ENCODE measurements at places on chromosomes 4 and X.
A peak's percentile ranks its signal among the peaks of the same experiment; 100 is the strongest.

DNA sequence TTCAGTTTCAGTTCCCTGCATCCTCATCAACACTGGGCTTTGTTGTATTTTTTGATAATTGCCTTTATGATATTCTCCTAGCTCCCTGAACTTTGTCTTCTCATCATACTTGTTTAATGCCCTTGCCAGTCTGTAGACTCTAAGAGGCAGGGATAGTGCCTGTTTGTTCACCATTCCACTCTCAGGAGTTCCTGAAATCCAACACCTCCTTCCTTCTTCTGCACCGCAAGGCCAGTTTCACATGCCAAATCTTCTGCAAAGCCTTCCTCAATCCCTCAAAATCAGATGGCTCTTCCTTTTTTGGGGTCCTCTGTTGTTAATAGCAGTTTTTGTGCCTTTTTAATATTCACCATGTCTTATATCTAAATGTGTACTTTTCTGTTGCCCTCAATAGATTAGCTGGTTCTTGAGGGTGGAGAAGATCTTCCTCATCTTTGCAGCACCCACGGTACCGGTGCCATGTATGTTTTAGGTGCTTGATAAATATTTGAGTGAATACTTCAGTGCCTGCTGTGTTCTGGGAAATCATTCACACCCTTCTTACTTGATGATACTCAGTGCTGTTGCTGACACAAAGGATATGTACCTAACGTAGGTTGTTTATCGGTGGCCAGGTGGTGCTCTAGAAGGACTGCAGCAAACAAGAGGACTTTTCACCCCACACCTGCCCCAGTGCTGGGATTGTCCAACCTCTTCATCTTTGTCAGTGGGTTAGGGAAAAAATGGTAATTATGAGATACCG is 85.3 kb upstream of the LIMCH1 start:
- no peak for DNase-seq

- no peak for DNase-seq
These were observed 48.6 kb downstream of the ASB9 start for GRCh38 chrX:15221321-15221720.

DNA sequence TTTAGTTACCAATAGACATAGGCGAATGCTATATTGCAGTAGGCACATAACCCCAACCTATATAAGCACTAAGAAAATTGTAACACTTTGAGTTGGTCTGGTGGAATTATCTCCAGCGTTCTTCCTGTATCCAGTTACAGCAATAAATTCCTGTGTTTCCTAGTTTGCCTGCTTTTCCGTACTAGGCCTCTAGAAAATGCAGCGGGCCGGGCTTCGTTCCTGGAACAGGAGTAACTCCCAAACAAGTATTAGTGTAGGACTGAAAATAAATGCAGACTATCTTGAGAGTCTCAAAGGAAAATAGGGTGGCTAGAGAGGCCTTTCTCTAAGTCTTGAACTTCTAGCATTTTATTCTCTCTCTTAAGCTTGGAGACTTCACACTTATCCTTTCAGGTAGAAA is 159.8 kb downstream of the OR13H1 start:
- no peak for DNase-seq

- DNase-seq, result no peak
These were observed 52.2 kb downstream of the ADRA2C start for GRCh38 chr4:3818371-3818770.

- DNase-seq, result no peak
These were observed 27.3 kb upstream of the CRLF2 start for GRCh38 chrX:1239681-1240142.

DNA sequence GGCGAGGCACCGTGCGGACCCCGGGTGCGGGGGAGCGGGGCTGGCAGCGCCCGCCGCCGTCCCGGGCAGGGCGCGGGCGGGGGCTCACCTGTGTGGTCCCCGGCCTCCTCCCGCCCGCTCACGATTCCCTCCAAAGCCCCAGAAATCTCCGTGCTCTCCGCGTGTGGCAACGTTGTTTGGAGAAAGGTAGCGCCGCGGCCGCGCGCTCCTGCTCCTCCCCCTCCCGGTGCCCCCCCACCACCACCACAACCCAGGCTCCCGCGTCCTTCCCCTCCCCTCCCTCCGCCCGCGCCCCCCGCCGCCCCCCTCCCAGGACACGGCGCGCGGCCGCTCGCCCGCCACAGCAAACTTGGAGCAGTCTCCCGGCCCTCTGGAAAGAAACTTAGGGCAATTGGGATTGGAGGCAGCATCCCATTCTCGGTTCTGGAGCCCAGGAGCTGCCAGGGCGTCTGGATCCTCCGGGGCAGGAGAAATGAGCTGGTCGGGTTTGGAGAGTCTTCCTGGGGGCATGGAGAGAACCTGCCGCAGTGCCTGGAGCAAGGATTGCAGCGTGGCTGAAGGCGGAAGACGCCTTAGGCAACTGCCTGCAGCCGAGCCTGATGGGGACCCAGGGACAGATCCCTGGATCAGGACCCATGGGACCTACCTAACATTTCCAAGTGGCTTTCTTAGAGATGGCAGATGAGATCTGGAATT is 855 bp downstream of the KLF3 start:
- peak; percentile 57 for DNase-seq

- no peak for DNase-seq
These were observed 268.7 kb upstream of the GK2 start for GRCh38 chr4:79676705-79677104.

DNA sequence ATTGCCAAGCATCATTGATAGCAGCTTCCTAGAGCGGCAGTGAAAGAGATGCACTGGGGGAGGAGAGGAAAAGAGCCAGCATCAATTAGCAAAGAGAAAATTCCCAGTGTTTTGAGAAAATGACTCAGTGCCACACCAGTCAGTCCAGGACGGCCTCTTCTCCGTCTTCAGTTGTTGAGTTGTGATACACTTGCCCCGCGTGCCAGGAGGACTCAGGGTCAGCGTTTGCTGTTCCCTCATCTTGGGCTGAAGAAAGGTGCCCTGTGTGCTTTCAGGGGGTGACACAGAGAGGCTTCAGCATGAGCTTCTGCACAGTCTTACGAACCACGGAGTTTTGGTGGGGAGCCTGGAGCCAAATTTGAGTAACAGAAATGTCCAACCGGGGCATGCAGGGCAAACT is 82.3 kb downstream of the GPR143 start:
- DNase-seq, result no peak

DNA sequence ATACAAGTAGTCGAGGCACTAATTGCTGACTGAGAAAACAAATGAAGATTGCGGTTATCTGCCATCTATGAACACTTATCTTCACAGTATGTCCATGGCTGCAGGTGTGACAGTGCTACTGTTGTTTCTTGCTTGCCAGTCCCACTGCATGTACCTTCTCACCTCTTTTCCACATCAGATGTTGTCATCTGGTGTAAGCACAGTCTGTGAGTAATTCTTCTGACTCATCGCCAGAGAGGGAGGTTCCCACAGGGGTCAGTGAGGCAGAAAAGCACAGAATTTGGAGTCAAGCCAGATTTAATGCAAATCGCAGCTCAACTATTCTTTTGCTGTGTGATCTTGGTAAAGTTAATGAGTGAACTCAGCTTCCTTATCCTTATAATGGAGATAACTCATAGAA is 144.4 kb downstream of the GLRA2 start:
- peak; percentile 53 for DNase-seq

GRCh38 chr4:145061318-145061920 is 36.6 kb downstream of the ANAPC10 start:
- DNase-seq, result no peak

DNA sequence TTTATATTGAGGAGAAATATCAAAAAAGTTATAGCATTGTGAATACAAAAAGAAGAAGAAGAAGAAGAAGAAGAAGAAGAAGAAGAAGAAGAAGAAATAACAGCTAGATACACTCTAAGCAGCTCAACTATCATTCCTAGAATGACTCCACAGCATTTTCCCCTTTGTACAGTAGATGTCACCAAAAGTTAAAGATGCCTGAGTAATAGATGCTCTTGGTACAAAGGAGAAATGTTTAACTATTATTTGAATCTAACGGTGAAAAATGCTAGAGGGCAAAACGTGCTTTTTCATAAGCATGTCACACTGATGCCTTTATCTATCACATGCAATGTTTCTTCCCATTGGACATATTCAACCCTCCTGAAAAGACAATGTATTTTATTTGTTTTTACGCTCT is 178.4 kb upstream of the GPRIN3 start:
- DNase-seq, result no peak

- DNase-seq, result no peak
These were observed 231.0 kb downstream of the PRDM5 start for GRCh38 chr4:120691536-120691935.

DNA sequence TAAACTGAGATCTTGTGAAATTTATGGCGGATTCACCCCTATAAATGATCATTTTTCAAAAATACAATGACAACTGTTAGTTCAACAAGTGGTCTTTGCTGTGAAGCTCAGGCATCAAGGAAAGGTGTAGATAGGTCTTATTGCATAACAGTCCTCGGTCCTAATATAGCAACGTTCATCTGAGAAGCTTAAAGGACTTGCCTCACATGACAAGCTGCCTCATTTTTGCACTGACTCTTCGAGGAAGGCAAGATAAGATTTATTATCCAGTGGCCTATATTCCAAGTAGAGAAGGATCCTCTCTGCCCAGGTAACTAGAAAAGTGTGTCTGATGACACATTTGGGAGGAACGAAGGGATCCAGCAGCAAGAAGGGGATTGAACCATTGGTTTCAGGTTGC is 13.6 kb upstream of the DDX3X start:
- no peak for DNase-seq

- no peak for DNase-seq
These were observed 1286.6 kb downstream of the FSTL5 start for GRCh38 chr4:160877087-160877790.

GRCh38 chr4:164251257-164251656 is 502.7 kb upstream of the SMIM31 start:
- peak; percentile 40 for DNase-seq

DNA sequence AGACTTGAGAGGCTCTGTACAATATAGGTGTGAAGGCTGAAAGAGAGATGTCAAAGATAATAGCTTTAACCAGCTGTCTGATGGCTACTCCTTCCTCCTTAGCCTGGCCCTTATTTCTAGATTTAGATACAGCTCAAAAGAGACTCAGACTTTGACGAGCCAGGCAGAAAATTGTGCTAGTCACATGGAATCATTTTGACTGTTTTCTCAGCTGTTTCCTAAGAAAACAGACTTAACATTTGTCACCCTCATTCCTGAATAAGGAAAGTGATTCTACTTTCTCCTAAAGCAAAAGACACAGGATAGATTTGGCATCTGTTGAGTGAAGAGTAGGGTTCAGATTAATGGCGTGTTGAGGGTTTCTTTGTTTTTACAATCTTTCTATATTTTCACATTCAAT is 340.7 kb downstream of the DHX15 start:
- no peak for DNase-seq

DNA sequence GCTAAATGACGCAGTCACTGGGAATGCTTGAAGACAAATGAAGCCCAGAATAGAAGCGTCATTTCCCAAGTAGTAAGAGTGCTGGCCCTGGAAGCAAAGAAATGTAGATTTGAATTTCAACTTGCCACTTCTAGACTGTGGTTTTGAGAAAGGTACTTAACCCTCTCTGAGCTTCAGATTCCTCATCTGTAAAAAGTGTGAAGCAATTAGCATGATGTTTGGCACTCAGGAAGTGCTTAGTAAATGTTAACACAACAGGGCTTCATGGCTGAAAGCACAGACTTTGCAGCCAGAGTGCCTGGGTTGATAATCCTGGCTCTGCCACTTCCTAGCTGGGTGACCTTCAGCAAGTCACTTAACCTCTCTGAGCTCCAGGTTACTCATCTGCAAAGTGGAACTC is 147.4 kb upstream of the RPS6KA3 start:
- DNase-seq, result no peak

DNA sequence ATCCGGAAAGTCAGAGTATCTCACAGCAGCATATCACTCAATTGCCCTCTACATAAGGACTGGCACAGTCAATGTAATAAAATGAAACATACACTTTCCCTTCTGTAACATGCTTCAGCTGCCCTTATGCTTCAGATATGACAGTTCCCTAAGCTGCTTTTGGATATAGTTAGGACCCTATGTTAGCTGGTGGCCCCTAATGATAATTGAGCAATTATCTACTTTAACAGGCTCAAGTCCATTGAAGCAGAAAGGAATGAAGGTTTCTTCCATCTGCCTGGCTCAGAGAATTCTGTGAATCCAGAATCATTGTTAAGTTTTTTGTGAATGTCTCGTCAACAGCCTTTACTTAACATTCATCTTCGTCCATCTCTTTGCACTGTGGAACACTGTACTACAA is 951.2 kb upstream of the DIAPH2 start:
- no peak for DNase-seq

DNA sequence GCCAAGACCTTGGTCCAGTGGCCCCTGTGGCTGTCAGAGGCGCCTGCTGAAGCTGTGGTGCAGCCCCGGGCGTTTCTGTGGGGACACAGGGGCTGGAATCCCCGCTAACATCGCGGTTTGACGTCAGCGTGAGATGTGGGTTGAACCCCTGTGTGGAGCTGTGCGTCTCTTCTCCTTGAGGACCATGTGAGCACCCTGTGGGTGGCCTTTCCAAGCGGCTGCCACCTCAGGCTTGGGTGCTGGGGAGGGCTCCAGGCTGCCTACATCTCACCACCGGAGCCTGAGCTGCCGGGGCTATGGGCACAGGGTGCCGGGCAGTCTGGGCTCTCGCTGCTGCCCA is 27.7 kb downstream of the UVSSA start:
- DNase-seq, result no peak

DNA sequence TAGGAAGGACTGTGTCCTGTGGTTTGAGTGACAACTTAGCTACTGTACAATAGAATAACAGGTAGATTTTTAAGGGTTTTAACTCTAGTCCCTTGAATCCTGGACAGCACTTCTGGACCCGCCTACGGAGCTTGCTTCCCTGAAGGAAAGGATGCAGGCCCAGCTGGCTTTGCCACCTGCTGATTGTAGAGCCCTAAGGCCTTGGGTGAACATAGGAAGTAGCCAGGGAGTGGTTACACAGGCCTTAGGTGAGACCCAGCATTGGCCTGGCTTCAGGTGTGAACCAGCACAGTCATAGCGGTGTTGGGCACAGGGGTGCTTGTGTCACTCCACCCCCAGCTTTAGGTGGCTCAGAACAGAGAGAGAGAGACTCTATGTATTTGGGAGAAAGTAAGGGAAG is 413.5 kb downstream of the GRIA2 start:
- DNase-seq, result no peak

GRCh38 chr4:60422439-60422838 is 777.7 kb upstream of the ADGRL3 start:
- no peak for DNase-seq

DNA sequence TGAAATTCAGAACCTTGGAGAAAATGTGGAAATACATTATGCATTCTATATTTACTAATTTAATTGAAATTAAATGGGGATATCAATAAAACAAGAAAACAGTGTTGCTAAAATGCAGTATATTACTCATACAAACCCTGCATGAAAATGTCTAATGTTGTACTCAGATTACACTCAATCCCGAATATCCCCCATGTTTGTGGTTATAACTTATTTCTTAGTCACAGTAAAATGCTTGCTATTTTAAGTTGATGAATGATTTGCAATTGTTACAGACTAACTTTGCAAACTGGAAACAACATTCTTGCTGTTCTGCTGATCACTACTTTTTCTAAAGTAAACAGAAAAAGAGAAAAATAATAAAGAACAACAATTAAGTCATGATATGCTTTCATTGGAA is 33.1 kb upstream of the ANXA10 start:
- no peak for DNase-seq

Data from MG63 (cell line).